ENCODE measurements at places on chromosomes 13 and 19. TPM values are rescaled to one million over a fixed set of nuclear protein-coding genes. Genes with fewer than 3 reads are reported as not detected.
A peak's percentile ranks its signal among the peaks of the same experiment; 100 is the strongest.

Gene DLL3
- 4.7 TPM for total RNA-seq

Gene HIPK4
- total RNA-seq = not detected

Gene CNFN
- not detected for total RNA-seq

GRCh38 chr13:63161219-63161618, 1745.6 kb upstream of the PCDH20 start:
- DNase-seq = no peak

DNA sequence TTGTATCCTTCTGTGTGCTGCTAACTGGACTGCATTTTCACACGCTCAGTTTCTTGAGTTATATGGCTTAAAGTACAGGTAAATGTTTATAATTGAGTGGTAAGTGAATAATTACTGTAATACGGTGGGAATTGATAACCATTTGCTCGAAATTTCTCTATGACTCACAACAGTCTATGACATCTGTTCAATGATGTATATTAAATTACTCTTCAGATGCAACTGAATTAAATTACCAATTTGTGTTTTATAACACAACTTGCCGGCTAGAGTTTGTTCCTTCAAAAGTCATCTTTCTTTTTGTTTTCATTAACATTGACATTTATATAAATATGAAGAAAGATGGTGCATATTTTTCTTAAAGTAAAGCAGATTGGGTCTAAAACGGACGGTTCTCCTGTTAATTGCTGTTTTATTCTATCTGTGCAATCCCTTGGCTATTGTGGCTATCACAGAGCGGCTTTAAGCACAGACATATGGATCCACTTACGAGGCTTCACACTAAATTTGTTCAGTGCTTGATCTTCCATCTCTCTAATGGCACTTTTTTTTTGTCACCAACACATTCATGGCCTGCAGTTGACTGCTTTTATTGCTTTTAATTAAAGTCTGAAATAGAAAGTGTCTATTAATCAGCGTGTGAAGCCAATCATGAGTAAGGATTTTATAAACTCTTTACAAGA, 1291.6 kb upstream of the SLC10A2 start:
- DNase-seq = no peak

GRCh38 chr13:36917311-36917710, 2.7 kb downstream of the SMAD9 start:
- no peak for DNase-seq

GRCh38 chr19:16197188-16197621, 506 bp upstream of the AP1M1 start:
- DNase-seq = peak; percentile 5
